ENCODE measurements at places on chromosomes 7 and 10.

DNA sequence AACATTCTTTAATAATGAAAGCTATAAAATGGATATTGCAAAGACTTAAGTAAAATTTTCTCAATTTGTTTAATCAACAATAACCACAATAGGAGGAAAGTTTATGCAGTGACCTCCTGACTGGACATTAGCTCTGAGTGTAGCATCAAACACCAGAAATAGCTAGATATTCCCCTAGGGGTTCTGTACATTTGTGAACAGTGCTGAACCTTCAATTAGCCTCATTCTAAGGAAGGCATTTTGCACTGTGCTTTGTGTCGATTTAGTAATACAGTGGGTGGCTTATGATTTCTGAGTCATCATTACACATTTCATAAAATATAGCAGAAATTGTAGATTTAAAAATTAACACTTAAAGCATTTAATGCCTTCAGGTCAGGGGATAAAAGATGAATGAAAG lies 367.3 kb upstream of the PCDH15 start:
- no peak for DNase-seq

DNA sequence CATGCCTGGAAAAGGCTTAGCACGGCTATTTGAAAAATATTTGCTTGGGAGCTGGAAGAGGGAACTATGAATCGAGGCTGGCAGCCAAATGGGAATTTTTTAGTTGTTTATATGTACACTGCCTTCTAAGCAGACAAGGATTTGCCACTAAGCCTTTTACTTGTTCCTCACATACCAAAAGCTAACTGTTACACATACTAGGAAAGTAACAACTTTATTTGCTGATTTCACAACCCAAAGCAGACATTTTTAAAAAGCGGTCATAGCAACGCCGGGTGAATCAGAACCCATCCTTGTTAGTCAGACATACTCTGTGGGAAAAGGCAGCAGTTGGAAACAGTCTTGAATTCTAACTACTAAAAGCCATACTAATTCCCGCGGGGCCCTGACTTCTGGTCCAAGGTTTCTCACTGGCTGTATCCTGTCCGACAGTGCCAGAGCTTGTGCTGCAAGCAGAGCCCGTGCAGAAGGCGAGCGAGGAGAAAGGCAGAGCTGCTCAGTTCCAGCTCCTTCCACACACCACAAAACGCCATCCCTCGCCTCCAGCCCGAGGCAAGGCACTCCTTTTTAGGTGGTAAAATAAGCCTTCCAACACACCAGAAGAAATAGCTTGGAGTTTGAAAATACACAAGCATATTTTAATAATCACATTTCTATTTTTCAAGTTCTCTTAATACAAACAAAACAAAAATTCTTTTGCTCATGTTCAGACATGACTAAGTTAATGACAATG lies 89.2 kb downstream of the RNF216 start:
- DNase-seq = no peak

GRCh38 chr7:142500366-142500765 lies 242.5 kb upstream of the PRSS58 start:
- no peak for DNase-seq

GRCh38 chr10:11757454-11757820 lies 15.3 kb downstream of the ECHDC3 start:
- DNase-seq = peak; percentile 31

- no peak for DNase-seq
These were observed 51.9 kb upstream of the SKAP2 start for GRCh38 chr7:26916336-26916735.

- no peak for DNase-seq
These were observed 281.1 kb downstream of the PLXNA4 start for GRCh38 chr7:132295175-132295574.

DNA sequence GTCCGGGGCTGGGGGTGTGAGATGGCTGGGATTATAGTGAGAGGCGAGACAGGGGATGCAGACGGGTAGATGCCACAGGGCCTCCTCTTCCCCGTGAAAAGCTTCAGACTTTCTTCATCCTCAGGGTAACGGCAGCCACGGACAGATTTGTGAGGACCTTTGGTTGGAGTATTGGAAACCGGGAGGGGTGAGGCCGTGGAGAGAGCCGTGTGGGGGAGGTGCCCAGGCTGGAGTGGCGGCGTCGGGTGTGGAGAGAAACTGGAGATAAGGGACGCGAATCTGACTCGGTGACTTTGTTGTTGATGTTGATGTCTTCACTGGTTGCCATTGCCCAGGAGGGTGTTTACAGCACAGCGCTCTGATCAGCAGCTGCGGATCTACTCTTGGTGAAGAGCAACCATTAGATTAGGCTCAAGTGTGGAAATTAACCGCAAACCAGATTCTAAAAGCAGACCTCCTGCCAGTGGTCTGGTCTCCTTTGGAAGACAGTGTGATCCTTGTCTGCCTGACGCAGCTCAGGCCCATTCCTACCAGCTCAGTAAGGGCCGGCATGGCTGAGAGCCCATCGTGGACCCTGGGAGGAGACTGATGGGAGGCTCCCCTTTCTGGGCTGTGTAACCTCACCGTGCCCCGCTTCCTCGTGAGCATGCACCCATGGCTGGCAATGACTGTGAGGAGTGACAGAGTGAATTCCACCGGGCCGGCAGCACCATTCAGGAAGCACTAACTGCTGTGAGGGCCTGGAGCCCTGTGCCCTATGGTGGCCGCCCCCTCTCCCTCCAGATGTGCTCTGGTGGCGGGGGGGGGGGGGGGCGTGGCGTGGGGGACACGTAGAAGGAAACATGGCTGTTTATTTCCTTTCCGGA lies 90.3 kb downstream of the INPP5A start:
- no peak for DNase-seq

DNA sequence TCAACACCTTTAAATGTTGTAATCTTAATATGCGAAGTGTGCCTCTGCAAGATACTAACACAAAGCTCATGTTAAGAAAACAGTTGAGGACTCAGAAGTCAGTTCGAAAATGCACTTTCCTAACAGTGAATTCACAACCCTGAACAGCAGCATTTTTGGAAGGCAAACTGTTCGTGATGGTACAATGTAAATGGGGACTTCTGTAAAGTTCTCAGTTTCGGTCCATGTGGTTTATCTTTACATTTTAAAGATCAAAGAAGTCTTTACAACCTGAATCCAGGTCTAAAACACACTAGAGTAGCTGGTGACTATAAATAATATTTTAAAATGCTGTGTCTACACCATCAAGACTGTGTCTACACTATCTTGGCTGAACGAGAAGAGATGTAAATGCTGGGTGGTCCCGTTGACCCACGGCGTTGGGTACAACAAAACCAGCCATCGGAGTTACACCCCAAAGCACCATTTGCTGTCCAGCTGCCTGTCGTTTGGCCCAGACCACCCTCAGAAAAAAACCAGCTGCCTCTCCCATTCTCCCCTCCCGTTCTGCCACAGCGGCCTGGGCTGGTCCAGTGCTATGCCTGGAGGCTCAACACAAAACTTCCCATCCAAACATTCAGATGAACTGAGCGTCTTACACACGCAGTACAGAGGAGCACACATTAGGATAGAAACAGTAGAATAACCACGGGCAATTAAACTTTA lies 42.9 kb downstream of the MKI67 start:
- DNase-seq = no peak

- no peak for DNase-seq
These were observed 20.2 kb upstream of the ASL start for GRCh38 chr7:66055321-66055956.

DNA sequence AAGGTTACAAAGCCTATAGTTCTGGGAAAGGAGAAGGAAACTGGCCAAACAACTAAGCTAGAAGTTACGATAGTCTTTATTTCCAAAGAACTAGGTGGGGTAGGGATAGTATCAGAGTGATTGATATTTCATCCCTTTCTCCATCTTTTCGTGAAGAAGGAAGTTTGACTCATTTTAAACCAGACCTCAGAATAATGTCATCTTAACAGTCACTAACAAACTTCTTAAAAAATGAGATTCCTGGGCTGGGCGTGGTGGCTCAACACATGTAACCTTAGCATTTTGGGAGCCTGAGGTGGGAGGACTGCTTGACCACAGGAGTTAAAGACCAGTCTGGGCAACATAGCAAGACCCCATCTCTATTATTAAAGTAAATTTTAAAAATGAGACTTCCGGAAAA lies 69.4 kb downstream of the ARL4A start:
- no peak for DNase-seq

GRCh38 chr7:139047970-139048369 lies 12.1 kb upstream of the ZC3HAV1L start:
- DNase-seq = no peak

DNA sequence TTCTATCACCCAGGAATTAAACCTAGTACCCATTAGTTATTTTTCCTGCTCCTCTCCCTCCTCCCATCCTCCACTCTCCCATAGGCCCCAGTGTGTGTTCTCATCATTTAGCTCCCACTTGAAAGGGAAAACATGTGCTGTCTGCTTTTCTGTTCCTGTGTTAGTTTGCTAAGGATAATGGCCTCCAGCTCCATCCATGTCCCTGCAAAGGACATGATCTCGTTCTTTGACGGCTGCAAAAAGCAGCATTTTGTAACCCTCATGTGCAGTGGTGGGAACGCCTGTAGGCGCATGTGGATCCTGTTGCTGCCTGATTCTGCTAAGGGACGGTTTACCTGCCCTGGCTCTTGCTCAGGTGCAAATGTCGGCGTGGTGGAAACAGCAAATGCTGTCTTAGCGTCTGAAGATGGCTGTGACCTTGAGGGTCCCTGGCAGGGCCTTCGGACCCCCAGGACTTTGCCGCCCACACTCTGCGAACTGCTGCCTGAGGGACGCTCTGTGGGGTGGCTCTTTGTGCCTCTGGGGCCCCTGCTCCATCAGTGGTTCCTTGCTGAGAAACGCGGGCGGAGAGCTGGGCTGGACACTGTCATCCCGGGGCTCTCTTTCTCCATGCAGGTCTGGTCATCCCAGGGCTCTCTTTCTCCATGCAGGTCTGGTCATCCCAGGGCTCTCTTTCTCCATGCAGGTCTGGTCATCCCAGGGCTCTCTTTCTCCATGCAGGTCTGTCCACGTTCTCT lies 5.6 kb upstream of the MTG1 start:
- DNase-seq = no peak

DNA sequence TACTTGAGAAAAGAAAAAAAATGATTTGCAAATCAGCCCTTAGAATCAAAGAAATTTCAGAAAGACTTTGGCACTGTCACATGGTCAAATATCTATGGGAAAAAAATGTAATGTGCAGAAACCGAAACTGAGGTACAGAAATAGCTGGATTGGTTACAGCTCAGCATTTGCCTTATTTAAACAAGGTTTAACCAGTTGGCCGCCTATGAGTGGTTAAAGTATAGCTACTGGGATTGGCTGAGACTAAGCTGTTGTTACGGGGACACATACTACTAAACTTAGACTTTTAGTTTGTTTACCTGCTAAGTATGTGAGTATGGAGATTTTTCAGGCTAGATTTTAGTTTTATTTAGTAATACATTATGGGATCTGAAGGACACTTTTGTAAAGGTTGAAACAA lies 38.6 kb downstream of the SFTPD start:
- DNase-seq = no peak

- DNase-seq = no peak
These were observed 169.7 kb downstream of the ARHGAP21 start for GRCh38 chr10:24554036-24554435.

GRCh38 chr10:67861750-67862432 lies 22.6 kb upstream of the SIRT1 start:
- DNase-seq = no peak

DNA sequence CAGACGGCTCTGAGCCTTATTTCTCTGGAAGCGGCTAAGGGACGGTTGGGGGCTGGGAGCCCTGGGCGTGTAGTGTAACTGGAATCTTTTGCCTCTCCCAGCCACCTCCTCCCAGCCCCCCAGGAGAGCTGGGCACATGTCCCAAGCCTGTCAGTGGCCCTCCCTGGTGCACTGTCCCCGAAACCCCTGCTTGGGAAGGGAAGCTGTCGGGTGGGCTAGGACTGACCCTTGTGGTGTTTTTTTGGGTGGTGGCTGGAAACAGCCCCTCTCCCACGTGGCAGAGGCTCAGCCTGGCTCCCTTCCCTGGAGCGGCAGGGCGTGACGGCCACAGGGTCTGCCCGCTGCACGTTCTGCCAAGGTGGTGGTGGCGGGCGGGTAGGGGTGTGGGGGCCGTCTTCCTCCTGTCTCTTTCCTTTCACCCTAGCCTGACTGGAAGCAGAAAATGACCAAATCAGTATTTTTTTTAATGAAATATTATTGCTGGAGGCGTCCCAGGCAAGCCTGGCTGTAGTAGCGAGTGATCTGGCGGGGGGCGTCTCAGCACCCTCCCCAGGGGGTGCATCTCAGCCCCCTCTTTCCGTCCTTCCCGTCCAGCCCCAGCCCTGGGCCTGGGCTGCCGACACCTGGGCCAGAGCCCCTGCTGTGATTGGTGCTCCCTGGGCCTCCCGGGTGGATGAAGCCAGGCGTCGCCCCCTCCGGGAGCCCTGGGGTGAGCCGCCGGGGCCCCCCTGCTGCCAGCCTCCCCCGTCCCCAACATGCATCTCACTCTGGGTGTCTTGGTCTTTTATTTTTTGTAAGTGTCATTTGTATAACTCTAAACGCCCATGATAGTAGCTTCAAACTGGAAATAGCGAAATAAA lies 175.5 kb downstream of the RNF216 start:
- DNase-seq = no peak

Data from NCI-H2029 treated with DMSO at 0.1 percent for 48 hours (cell line).